ENCODE measurements at places on chromosomes 5 and 9.
A peak's percentile ranks its signal among the peaks of the same experiment; 100 is the strongest.

GRCh38 chr9:105126226-105126625, 118.2 kb upstream of the SLC44A1 start:
- DNase-seq, result no peak

- DNase-seq, result no peak
These were observed 150.3 kb upstream of the ACTBL2 start for GRCh38 chr5:57632937-57633336.

DNA sequence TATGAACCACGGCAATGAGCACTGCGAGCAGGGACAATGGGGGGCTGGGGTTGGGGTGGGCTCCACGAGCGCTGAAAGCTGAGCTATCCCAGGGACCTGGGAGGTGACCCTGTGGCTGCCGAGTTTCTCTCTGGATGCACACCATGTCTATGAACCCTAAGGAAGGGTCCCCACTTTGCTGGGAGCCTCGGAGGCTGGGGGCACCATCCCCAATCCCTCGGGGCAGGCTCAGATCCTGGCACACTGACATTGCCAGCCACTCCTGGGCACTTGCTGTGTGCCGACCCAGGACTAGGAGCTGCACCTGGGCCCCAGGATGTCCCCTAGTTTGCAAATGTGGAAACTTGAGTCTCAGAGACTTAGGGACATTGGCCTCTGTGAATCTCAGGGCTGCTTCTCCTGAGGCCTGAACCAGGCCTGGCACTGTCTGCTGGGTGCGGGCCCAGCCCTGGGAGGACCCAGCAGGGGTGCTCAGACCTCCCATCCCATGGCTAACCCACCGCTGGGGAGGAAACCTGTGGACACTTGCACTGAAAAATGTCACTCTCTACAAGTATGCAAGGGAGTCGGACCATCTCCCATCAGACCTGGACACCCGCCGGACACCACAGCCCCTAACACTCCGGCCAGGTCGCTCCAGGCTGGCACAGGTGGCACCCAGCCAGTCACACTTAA, 13.0 kb upstream of the CAMSAP1 start:
- DNase-seq, result no peak

- DNase-seq, result peak; percentile 20
These were observed 91.8 kb upstream of the MTAP start for GRCh38 chr9:21710548-21711191.

DNA sequence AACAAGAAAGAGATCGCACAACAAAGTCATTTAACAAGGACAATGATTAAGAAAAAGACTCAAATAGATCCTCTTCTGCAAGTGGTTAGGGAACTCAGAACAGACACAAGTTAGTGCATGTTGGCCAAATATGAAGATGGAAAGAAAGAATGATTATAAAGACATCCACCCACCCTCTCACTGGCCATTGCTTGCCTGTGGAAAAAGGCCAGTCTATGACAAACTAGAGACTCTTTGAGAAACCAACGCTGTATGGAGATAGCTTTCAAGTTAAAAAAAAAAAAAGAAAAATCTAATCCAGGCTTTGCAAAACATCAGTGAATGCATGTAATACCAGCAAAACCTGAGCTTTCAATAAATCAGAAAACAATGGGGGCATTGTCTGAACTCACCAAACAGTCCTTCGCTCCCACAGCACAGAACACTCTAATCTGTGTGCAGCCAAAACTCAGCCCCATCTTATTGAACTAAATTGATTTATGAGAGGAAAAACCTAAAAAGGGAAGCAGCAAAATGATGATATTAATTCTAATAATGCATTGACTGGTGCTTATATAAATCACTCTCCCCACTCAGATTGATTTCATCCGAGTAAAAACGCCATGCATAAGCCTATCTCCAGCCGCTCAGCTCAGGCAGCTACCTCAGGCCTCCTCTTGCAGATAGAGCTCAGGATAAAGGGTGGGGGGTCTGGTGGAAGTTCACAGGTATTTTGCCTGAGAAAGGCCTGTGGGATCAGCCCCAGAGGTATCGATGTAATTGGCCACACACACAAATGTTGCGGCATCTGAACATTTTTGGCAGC, 547.1 kb downstream of the CCDC171 start:
- no peak for DNase-seq

DNA sequence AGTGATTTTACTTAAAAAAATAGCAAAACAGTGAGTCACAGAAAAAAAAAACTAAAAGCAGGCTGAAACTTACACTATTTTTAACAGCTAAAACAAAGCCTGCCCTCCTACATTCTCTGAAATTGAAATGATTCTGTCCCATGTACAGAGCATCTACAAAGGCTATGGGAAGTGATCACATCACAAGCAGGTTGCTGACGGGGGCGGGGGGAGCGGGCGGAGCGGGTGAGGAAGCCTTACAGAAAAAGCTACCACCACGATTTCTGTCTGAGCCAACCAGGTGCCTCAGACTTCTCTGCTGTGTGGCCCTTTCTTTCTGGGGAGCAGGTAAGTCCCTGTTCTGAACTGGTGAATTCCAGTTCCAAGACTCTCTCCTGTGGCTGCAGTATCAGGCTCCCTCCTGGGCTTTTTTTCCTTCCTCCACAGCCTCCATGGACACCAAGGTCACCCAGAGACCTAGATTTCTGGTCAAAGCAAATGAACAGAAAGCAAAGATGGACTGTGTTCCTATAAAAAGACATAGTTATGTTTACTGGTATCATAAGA, 104.9 kb downstream of the ANKRD18B start:
- DNase-seq, result no peak

DNA sequence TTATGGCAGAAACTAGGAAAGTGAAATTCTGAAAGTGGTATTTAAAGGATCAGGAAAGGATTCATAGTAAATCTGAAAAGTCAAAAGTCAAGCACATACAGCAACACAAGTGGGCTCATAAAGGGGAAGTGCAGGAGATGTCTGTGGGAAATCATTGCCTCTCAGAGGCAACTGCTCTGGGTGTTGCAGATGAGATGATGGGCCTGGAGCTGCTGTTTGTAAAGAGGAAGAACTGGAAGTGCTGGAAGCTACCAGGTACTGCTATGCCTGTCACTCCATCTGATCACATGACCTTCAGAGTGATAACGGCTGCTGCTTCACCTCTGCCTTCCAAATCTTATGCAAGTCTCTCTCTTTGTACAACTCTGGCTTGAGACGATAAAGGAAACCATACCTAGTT, 55.9 kb downstream of the ADRB2 start:
- no peak for DNase-seq

GRCh38 chr9:127116088-127116726, 6.2 kb downstream of the ANGPTL2 start:
- peak; percentile 11 for DNase-seq

- no peak for DNase-seq
These were observed 65.9 kb downstream of the DEPDC1B start for GRCh38 chr5:60634051-60634450.

DNA sequence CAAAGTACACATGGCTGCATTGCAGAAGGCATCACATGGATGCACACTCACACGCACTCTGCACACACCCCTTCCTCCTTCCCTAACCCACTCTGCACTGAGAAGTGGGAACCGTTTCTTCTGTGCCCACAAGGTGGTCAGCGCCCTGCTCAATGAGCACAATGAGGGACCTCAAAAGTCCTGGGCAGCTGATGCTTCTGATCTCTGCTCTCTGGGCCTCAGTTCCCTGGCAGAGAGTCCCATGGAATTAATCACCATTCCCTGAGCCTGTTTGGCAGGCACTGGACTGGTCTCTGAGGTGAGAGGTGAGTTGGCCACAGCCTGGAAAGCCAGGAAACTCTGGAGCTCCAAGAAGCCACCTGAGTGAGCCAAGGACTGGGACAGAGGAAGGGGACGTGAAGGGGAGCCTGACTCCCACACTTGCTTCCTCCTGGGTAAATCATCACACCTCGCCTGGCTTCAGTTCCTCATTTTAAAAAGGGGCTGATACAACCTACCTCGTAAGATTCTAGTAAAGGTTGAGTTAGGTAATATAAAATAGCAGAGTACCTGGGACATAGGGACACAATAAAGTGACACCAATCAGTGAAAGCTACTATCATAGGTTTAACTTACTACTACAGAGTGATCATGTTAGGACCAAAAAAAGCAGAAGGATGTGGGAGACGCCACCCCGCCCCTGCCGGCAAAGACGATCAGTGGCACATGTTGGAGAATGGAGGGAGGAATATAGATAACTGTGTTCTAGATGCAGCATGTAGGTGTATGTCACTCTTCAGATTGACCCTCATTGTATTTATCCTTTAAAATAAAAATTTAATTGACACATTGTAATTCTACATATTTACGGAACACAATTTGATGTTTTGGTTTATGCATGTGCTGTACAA, 21.1 kb upstream of the IGFBPL1 start:
- DNase-seq, result no peak

GRCh38 chr5:82004511-82004910, 32.7 kb downstream of the ATG10 start:
- DNase-seq, result peak; percentile 82

DNA sequence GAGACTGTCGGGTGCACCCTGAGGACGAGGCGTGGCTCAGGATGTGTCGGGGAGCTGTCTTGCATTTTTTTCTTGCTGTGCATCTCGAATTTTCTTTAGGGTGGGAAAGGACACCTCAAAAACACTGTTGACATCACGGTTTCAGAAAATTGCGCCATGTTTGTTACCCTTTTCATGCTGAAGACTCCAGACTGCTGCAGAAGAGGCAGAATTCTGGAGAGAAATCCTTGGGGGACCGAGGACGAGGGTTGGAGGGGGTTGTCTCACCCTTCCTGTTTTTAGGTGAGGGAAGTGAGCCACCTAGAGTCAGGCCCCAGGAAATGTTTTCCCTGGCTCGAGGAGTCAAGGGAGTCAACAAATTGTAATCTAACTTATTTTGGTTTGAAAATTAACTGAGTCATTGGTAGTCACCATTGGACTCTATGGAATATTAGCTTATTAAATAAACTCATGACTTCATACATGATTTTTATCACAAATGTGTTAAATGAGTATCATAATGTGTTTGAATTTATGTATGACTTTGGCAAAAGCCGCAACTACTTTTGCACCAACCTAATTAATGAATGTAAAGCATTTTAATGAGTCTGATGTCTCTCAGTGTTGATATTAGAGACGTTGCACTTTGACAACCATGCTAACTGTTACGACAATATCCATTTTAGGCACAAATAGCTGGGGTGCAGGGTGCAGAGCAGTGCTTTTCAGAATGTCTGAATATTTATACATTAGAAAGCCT, 724 bp upstream of the LYSMD3 start:
- DNase-seq, result peak; percentile 81

- DNase-seq, result peak; percentile 28
These were observed 48.7 kb upstream of the C5orf58 start for GRCh38 chr5:170183816-170184687.

DNA sequence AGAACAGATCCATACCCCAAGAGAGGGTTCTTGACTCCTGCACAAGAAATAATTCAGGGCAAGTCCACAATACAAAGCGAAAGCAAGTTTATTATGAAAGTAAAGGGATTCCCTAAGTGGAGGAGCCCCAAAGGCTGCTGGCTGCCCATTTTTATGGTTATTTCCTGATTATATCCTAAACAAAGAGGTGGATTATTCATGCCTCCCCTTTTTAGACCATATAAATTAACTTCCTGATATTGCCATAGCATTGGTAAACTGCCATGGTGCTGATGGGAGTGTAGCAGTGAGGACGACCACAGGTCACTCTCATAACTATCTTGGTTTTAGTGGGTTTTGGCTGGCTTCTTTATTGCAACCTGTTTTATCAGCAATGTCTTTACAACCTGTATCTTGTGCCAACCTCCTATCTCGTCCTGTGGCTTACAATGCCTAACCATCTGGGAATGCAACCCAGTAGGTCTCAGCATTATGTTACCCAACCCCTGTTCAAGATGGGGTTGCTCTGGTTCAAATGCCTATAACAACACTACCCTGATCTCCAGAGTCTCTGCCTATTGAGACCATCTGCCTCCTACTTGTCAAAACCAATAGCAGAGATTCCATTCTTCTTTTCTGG, 154.4 kb upstream of the GRAMD2B start:
- no peak for DNase-seq

DNA sequence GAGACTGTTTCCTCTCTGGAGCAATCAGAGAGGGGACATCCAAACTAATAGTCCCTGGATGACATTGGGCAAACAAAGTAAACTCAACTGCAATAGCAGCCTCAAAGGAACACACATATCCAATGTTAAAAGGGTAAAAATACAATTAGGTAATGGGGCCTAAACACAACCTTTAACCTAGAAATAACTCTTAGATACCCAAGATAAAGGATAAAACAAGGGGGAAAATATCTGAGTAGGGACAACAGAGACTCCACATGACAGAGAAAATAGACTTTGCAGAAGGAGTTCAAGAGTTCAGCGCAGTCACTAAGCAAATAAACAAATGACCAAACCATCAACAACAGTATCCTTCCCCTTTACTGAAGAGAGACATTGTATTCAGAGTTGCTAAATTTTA, 149.3 kb downstream of the FBXO4 start:
- DNase-seq, result no peak

- DNase-seq, result no peak
These were observed 46.6 kb downstream of the COL5A1 start for GRCh38 chr9:134688231-134688630.

GRCh38 chr5:36066540-36067210, at the start of gene UGT3A2:
TSS of gene UGT3A2 (minus strand) at chr5:36066882. CDS start at chr5:36066789, 93 bp downstream.
- no peak for DNase-seq

DNA sequence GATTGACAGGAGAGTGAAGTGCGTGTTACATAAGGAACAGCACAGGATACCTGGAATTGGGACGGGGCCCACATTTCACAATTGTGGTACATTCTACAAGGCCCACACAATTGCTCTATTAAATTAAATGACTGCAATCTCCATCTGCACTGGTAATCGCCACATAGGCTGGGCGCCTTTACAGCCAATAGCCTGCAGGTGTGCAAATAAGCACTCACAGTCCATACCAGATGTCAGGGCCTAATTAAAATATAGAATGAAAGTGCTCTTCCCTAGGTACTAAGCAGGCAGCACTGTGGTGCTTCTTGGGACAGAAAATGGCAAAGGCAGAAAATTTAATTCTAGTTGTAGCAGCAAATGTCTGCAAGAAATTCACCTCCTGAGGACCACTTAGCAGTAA, 82.7 kb downstream of the ATP10B start:
- DNase-seq, result no peak

- no peak for DNase-seq
These were observed 143.7 kb downstream of the TTLL11 start for GRCh38 chr9:121949364-121949763.

- DNase-seq, result no peak
These were observed 32.7 kb downstream of the NFIB start for GRCh38 chr9:14281136-14281795.

GRCh38 chr5:90112033-90112692, 297.4 kb downstream of the CETN3 start:
- no peak for DNase-seq

GRCh38 chr5:167049771-167050567, 1241.5 kb upstream of the WWC1 start:
- DNase-seq, result no peak

All from LHCN-M2 (cell line).